EH (cell line): ENCODE measurements at places on chromosomes 13 and 19.

DNA sequence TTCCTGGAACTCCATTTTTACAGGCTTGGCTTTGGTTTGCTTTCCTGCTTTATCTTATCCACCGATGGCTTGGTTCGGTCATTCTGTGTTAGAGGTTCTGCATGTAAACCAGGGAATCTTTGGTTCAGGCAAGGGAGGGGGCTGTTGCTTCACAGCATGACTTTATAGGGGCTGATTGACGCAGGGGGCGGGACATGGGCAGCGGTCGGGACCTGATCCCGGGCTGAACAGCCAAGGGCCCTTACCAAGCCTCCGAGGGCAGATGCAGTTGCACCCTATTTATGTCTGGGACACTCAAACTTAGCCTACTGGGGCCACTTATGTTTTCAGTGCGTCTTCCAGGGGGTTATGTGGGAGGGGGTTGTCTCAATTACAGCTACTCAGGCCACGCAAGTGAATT, 312.4 kb downstream of the ZNF536 start:
- no peak for DNase-seq

DNA sequence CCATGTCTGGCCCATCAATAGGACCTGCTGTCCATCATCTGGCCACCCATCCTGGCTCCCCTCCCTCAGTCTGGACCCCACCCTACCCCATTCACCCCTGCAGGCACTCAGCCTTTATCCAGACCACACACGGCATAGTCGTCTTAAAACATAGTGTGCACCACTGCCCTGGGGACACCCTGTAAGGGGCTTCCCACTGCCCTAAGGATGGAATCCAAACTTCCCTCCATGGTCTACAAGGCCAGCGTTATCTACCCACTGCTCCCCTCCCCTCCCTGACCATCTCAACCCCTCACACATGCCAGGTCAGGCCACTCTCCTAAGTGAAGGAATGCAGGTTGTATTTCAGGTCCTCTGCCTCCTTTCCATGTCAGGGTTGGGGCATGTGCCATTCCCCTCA, 352.7 kb upstream of the ZNF507 start:
- no peak for DNase-seq

DNA sequence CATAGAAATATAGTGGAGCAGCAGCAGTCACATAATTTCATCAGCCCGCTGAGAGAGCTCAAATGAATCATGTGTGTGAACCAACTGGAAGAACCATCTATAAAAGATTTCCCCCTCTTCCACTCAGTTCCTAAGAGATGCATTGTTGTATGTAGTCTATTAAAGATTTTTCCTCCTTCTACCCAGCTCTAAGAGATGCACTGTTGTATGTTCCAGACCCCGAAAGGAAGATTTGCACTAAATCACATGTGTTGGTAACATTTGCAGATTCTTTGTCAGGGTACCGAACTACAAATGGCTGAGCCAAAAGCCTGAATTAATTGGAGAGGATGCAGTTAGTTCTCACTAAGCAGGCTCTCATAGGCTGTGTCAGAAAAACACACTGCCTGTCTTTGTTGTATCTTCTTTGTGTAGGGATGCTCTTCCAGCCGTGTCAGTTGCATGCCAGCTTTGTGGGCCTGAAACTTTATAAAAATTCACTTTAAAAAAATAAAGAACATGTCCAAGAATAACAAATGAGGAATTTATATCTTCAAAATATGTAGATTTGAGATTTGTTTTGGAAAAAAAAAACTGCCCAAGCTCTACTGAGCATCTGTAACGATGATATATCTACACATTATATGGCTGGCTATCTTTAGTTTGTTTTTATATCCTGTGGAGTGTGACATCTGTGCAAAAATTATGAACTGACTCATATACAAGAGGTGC, 223.1 kb downstream of the MZT1 start:
- DNase-seq = peak; percentile 61

GRCh38 chr13:51728972-51729371, 75.0 kb downstream of the DHRS12 start:
- peak; percentile 89 for DNase-seq

DNA sequence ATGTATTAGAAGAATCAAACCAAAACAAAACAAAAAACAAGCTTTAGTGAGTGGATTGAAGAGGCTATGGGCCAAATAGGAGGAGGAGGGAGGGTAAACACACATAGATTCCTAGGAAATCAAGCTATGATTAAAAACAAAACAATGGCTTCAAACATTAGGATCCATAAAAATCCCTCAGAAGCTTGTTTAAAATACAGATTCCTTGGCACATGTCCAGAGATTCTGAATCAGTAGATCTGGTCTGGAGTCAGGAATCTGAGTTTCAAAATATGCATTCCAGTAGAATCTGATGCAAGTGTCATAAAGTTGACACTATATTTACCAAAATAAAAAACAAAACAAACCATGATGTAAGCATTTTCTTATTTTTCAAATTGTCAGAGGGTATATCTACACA, 692.8 kb upstream of the SGCG start:
- no peak for DNase-seq

- DNase-seq = peak; percentile 79
Observed at GRCh38 chr19:13012690-13013608, 17.7 kb downstream of the NFIX start.

DNA sequence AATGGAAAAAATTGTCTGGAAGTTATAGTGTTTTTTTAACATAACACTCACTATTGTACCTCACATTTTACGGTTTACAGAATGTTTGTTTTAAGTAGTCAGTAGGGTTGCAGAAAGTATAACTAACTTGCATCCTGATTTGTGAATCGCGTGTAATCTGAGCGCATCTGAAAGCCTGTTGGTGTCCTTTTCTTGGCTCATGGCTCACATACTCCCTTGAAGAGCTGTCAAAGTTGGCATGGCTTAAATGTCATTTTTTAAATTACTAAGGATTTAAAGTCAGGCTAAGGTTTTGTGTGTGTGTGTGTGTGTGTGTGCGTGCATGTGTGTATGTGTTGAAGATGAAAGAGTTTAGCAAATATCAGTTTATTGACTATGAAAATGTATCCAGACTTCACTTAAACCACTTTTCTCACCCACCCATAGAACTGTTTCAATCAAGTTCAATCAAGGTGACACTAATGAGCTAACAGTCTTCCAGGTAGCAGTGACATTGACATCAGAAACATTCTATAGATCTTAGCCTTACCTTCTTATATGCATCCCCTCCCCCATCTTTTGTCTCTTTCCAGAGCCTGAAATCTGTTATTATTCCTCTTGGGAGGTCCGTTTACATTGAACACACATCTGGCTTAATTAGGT, 480.4 kb upstream of the SGCG start:
- DNase-seq = no peak

GRCh38 chr19:45995715-45996385, 583 bp downstream of the CCDC61 start:
- no peak for DNase-seq

DNA sequence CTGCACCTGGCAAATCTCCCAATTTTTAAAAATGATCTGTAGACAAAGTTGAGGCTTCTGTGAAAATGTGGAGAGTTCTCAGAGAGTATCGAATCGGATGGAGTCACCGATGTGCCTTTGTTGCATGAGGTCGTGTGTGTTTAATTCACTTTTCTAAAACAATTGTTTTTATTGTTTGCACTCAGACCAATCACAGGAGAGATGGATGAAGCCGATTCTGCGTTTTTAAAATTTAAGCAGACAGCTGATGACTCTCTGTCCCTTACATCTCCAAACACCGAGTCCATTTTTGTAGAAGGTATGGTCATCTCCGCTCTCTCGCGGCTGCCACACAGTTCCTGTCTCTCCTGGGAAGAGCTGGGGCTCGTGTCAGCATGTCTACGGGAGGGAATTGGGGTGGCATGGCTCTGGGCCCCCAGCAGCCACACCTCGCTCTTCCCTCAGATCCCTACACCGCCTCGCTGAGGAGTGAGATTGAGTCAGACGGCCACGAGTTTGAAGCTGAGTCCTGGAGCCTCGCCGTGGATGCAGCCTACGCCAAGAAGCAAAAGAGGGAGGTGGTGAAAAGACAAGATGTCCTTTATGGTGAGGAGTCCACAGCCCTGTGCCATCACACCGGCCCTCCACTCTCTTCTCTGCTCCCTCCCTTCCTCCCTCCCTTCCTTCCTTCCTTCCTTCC, 47.2 kb downstream of the PEX11G start:
- no peak for DNase-seq

DNA sequence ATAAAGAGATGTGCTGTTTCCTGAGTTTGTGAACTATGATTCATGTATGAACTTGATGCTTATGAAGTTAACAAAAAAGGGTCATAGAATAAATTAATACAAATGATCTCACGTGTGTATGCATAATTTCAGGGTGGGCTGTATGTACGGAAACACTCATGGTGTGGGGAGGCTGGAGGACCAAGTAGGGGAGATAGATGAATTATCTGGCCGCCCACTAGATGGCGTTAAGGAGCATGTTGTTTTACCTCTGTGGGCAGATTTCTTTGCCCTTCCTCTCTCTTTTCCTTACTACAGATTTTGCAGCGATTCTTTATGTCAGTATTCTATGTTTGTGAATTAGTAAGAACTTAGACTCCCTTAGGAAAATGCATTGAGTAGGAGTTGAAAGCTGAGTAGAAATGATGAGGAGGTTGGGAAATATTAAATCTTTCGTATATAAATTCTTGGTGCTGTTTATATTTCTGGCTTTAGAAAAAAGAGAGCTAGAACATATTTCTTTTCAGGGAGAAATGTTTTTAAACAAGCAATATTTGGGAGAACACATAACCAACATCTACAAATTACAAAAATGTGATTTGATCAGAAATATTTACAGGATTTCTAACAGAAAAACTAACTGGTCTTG, 47.4 kb upstream of the TMTC4 start:
- peak; percentile 58 for DNase-seq

DNA sequence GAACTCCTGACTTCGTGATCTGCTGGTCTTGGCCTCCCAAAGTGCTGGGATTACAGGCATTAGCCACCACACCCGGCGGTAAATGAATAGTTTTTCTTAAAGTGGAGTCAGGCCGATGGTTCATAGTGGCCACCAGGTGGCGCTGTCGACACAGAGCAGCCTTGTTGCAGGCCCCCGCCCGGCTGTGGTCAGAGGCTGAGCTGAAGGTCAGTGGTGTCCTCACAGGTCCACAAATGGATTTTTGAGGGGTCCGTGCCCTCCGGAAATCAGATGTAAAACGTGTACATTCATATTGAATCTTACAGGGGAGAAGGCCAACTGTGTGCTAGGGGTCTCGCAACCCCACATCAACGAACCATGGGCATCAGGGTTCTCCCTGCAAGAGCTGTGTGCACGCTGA, 13.4 kb upstream of the WDR18 start:
- DNase-seq = no peak
